ENCODE measurements at places on chromosomes 2 and 18.

DNA sequence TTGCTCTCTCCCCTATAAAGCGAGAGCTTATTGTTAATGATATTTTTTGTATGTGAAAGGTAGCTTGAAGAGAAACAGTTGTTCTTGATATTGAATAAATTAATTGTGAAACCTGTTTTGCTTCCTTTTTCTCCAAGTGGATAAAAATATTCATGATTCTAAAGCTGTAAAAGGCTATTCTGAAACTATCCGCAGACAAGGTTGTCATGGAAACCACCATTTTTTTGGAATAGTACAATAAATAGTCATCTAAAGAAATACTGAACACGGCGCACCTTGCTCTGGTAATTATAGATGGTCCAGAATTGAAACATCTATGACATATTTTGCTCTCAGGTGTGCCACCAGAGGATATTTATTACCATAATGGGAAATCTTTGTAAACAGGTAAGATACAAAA lies 1103.0 kb upstream of the SLC39A10 start:
- DNase-seq, result no peak

DNA sequence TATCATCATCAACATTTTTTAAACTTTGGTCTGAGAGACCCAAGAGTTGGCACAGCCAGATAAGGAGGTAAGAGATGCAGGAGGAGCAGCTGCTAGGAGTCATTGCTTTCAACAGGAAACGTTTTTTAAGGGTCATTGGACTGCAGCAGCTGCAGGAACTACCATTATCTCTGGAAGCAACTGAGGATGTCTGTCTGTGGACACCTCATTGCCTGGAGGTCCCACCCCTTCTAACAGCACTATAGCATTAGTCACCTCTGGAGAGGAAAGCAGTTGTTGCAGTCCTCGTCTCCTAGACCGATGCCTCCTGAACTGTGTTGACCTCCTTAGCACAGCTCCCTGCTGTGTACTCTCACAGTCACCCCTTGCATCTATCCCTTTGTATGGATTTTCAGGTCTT lies 21.5 kb upstream of the FSHR start:
- DNase-seq, result no peak

DNA sequence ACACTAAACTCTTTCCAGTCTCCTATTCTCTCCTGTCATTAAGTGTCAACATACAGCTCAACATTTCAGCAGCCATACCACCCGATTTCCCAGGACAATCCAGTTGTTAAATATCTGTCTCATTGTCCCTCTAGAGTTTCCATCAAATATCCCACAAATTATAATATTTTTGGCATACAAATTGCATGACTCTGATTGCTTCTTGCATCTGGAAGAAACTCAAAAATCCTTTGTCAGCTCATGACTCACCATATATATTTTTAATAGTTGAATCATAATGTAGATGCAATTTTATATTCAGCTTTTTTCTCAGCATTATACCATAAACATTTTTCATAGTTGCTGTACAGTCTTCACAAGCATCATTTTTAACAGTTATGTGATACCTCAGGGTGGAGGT lies 7.2 kb downstream of the SLC30A3 start:
- DNase-seq, result no peak

GRCh38 chr2:28736034-28736433 lies 15.6 kb upstream of the PPP1CB start:
- DNase-seq, result no peak

DNA sequence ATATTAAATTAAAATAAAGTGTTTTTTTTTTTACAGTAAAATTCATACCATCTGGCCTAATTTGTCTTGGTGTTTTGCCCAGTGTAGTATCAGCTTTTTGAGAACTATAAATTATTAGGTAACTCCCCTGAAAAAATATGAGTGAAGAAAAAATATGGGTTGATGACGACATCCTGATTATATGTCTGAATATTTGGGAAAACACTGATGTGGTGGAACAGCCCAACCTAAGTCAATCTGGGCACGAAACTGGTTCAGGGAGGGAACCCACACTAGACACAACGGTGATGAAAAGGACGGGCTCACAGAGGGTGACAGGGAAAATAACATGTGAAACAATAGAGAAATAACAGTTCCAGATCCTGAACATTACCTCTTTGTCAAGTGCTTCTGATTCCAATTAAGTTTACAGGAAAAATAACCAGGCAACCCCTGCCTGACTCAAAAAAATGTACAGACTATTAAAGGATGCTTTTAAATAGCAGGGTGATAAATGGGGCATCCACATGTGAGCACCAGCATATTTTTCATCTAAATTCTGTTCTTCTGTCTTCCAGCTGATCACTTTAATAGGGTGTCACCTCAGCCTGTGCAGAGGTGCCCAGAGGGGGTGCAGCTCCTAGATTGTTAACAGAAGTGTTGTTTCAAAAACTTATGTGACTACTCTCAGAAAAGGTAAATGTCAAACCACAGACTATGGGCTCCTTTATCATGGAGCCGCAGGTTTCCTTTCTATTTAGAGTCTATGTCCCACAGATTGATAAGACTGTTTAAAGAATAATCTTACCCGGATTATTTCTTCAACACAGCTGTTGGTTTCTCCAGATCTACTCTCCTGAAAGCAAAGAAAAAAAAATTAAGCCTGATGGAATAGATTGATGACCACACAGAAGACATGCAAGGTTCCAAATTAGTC lies 305.4 kb downstream of the AFF3 start:
- no peak for DNase-seq

DNA sequence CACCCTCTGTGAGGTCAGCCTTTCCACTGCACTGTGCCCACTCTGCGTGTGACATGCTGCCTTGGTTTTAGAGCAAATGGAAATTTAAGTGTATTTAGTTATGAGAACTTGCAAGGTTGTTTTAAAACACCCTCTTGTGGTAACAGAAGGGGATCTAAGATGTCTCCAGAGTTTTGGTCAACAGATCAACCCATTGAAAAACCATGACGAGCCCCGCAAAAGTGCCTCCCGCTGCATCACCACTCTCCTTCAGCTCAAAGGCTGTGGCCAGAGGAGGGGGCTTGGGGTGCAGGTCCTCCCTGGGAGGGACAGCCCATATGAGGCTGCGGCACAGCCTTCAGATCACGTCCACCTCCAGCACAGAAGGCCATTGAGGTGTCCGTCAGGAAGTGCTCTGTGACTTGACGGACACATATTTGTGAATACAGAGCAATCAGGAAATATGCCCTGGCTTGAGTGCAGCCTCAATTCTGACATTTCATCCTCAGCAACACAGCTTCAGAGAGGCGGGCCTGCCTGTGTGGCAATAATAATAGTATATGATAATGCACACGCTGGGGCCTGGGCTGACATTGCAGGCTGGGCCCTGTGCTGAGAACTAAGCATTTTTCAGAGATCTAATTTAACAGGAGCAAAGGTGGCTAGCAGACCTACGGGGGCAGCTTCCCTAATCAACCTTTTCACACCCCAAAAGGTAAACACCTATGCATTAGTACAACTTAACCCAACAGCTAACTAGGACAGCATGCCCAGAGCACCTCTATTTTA lies 213.9 kb downstream of the ANAPC1 start:
- DNase-seq, result no peak

DNA sequence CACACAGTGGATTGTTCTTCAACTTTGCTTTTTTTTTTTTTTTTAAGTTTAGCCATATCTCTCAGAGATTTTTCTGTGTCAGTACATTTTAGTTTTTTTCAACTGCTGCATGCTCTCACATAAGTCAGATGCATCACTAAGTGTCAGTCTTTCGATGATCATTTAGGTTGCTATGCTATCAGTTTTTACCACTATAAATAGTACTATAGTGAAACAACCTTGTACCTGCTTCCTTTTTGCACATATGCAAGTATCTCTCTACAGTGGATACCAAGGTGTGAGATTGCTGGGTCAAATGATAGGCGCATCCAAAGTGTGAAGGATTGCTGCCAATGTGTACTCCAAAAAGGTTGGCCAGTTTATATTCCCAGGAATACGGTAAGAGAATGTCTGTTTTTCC lies 33.5 kb upstream of the MAP4K3 start:
- DNase-seq, result no peak

- no peak for DNase-seq
Measured at GRCh38 chr2:141341444-141341843, 789.4 kb downstream of the LRP1B start.

- no peak for DNase-seq
Measured at GRCh38 chr2:74046441-74046840, 61.7 kb downstream of the TET3 start.

GRCh38 chr18:24609254-24609653 lies 148.8 kb downstream of the HRH4 start:
- DNase-seq, result no peak

DNA sequence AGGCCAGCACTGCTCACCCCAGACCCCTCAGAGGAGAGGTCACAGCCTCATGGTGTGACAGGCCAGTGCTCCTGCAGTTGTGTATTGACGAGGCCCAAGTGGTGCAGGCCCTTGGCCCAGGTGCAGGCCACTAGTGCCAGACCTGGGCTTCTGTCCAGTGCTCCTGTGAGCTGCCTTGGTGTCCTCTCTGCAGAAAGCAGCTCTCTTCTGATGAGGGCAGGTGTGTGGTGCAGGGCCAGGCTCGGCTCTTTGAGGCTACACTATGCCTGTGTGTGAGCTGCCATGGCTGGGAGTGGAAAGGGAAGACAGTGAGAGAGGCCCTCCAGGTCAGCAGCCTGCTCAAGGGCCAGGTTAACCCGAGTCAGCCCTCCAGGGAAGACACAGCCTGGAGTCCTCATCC lies 17.1 kb downstream of the EHD3 start:
- no peak for DNase-seq

- DNase-seq, result no peak
Measured at GRCh38 chr2:161041356-161041755, 118.9 kb upstream of the TANK start.

- DNase-seq, result no peak
Measured at GRCh38 chr2:33342171-33342570, 134.3 kb upstream of the RASGRP3 start.

DNA sequence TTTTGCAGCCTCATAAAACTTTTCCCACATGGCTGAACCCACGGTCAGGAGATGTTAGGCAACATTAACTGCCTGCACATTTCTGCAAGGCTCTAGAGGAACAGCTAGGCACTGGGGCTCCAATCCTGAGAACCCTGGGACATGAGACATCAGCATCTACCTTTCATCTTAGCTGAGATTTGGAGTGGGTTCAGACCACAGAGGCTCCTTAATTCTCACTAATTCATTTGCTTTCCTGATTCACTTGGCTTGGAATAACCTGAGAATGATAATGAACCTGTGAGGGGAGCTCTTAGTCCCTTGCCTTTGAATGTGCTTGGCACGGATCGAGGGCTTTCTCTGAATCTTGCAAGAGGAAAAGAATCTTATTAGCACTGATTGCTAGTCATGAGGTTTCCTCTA lies 266.2 kb downstream of the FIGN start:
- DNase-seq, result no peak

- no peak for DNase-seq
Measured at GRCh38 chr2:13821255-13821880, 811.1 kb upstream of the LRATD1 start.

DNA sequence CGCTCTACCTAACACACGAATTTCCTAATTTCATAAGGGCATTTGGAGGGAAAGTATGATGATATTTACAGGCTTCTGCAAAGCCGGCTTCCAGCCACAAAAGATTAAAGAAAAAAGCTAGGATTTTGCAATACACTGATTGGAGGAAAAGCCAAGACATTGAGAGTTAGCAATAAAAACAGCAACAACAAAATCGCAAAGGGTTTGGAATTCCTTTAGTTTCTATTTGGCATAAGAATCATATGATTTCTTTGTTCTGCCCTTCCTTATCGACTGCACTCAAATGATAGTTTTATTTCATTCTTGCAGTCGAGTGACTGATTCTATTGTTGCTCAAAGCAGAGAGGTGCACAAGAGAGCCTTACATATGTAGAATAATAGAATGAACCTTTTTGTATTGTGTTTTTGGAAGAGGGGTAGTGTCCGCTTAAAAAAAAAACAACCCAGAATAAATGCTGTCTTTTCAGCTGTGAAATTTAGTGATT lies 3.9 kb upstream of the ZNF532 start:
- no peak for DNase-seq

DNA sequence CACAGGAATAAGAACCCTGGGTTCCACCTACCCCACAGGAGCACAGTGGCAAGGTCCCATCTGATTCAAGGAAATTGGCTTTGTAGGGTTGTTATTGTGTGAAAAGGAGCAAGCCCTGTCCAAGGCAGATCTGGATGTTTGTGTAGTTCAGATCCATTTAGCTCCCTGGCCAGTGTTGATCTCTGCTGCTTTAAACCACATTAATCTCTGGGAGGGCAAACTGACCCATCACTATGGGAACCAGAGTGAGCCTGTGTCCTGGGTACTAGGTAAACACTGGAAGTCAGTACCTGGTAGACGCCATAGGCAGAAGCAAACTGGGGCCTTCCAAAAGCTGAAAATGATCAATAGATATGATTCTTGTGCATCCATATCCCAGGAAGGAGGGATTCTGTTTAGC lies 271.5 kb upstream of the EPAS1 start:
- no peak for DNase-seq

- DNase-seq, result no peak
Measured at GRCh38 chr2:98886066-98886554, 49.9 kb downstream of the CRACDL start.

DNA sequence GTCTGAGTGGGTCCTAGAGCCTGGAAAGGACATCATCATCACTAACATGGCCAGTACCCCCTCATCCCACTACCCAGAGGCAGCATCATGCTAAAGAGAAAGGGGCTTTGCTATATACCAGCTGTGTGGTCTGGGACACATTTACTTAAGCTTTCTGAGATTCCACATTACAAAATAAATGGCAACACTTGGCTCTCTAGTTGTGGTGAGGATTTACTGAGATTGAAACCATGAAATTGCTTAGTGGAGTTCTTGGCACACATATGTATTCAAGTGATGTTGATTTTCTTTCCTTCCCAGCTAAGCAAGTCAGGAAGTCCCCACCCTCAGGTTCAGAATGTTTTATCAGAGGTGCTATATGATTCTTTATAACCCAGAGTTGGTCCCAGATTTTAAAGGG lies 362.0 kb downstream of the CLIP4 start:
- no peak for DNase-seq

GRCh38 chr2:2872713-2873449 lies 504.7 kb downstream of the EIPR1 start:
- no peak for DNase-seq

DNA sequence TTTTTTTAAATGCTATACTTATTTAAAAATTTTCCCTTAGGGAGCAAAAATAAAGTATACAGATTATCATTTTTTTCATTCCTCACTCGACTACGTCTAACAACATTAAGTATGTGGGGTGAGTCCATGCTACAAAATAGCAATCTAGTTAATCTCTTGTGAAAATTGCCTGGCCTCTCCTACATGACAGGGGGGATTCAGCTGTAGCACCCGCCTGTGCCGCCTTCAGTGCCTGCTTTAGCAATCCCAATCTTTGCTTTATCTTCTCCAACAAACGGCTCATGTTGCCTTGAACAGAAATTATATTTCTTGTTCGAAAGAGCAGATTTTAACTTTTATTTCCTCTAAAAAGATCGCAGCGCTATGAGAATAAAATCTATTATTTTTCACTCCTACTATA lies 2.4 kb upstream of the SOX11 start:
- no peak for DNase-seq

- DNase-seq, result no peak
Measured at GRCh38 chr2:180360283-180360618, 353.2 kb upstream of the CWC22 start.

GRCh38 chr18:3456686-3457069 lies 6.7 kb downstream of the TGIF1 start:
- no peak for DNase-seq

- no peak for DNase-seq
Measured at GRCh38 chr18:24754583-24755253, 294.3 kb downstream of the HRH4 start.

- no peak for DNase-seq
Measured at GRCh38 chr2:235444101-235444597, 49.7 kb upstream of the AGAP1 start.
